ENCODE measurements at places on chromosomes 6 and 20. TPM values are rescaled to one million over a fixed set of nuclear protein-coding genes. Genes with fewer than 3 reads are reported as not detected.
A peak's percentile ranks its signal among the peaks of the same experiment; 100 is the strongest.

GRCh38 chr6:12335717-12336116 lies 45.6 kb downstream of the EDN1 start:
- no peak for DNase-seq

- no peak for DNase-seq
Observed at GRCh38 chr20:49964964-49965780, 17.6 kb upstream of the SNAI1 start.

DNA sequence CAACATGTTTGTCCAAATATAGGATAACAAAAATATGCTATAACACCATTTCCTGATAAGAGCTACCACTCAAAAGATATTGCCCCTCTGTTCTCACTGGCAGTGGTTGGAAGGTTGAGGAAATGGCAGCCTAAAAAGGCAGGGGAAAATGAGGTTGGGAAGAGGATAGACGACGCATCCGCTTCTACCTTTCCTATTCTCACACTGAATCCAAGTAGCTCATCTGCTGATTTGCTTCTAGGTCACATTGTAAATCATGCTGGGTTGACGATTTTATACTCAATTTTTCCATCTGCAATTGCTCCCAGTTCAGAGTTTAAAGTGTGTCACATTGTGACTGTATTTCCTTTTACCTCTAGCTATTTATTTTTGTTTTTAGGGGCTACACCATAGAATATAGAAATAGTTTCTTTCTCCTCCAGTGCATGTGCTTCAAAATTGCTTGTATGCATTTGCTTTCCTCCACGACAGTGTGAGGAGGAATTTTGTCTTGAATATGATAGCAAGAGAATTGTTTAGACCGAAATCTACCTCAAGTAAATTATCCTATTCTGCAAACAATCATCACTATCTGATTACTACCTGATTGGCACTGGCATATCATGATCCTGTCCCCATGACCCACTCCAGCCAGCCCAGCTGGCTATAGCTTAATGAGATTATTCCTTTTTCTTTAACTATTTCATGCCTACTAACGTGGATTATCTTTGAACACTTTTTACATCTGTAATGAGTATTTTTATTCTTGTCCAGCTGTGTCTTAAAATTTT lies 179.6 kb upstream of the RAB32 start:
- no peak for DNase-seq

GRCh38 chr6:124400261-124400999 lies 561.8 kb upstream of the RNF217 start:
- DNase-seq = no peak

DNA sequence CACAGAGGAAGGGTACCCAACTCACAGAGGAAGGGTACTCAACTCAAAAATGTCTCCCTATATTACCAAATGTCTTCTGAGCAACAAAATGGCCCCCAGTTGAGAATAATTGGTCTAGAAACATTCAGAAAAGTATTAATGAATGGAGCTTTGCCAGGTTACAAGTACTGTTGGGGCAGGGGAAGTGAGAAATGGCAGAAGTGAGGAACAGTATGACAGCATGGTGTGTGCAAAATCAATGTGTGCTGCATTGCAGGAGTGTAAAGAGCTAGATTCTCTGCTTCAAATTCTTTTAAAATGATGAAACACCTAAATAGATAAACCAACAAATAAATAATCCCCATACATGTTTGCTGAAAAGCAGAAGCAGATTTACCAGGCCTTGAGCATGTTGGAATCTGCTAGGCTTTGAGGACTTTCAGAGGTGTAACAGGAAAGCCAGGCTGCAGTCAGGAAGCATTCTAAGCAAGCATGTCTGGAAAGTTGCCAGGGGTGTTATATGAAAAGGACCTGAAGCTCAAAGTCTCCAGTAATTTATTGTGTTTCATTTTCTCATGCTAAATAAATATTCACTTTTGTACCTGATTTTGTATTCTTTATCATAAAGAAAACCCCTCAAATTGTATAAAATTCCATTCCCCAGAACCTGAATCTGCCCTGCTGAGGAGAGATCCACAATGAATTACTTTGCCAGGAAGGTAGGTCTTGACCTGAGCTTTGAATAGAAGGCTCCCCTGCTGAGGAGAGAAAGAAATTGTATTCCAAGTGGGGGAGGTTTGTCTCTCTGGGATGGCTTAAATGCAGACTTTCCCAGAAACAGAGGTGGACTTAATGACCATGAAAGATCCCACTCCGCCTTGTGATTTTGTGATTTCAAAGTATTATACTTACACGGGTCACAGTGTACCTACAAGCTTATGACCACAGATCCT lies 265.0 kb upstream of the MARCKS start:
- no peak for DNase-seq

CDSN gene
- not detected for total RNA-seq

- DNase-seq = peak; percentile 93
Observed at GRCh38 chr6:39934131-39934757, at the start of gene MOCS1. MOCS1 (minus strand) TSS chr6:39934462; CDS start chr6:39934417, 45 bp downstream.

- DNase-seq = no peak
Observed at GRCh38 chr6:40128127-40128526, 193.9 kb upstream of the MOCS1 start.

GRCh38 chr20:64224351-64225170 lies 31.0 kb upstream of the PCMTD2 start:
- no peak for DNase-seq

GRCh38 chr6:158894193-158894592 lies 75.0 kb upstream of the EZR start:
- DNase-seq = no peak

- DNase-seq = no peak
Observed at GRCh38 chr6:131183427-131184095, 48.3 kb downstream of the AKAP7 start.

FAM184A gene
- 1.6 TPM for total RNA-seq

HLA-G gene
- total RNA-seq = not detected

- DNase-seq = peak; percentile 68
Observed at GRCh38 chr20:20452254-20452676, 84.4 kb downstream of the INSM1 start.

Measured in Right ventricle myocardium superior (tissue), 1 donor.